ENCODE measurements at places on chromosomes 12 and 14. TPM values are rescaled to one million over a fixed set of nuclear protein-coding genes. Genes with fewer than 3 reads are reported as not detected.

Gene RNASE8
- total RNA-seq, result not detected

Gene TMCC3
- total RNA-seq, result 22.8 TPM

Gene SCNN1A
- total RNA-seq, result 10.4 TPM

Gene TAS2R13
- total RNA-seq, result 0.21 TPM

Gene SLCO1B1
- not detected for total RNA-seq

Gene FBLN5
- 6.0 TPM for total RNA-seq

Gene CEBPE
- total RNA-seq, result not detected

Gene TMEM233
- 1.5 TPM for total RNA-seq

Gene COX6A1
- 615 TPM for total RNA-seq

Gene FOXM1
- 12.2 TPM for total RNA-seq

Gene SERPINA5
- 1.9 TPM for total RNA-seq

Gene KLHL28
- total RNA-seq, result 12.4 TPM

DNA sequence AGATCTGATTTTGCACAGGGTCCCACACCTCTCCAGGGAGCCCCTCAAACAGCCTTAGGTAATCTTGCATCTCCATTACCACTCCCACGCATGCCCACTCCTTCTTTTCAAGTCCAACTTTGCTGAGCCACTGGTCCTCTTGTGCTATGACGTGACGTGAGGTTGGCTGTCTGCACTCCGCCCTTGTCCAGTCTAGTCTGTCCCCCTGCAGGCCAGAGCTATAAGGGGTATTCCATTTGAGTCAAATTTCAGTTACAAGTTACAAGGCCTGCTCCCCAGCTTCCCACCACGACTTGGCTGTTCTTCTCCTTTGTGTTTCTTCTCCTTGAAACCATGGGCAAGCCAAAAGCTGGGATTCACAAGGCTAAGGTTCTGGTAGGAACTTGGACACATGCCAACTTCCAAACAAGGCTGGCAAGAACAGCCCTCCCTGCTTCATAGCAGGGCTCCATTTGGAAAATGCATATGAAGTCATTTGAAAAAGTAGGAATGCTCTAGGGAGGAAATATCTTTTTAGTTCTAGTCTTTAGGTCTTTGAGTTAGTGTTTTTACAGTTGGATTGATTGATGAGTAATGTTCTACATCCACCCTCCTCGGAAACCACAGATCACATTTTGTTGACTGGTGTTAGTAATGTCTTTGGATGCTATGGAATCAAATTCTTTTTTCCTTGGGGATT is 49.1 kb downstream of the KCNA1 start:
- no peak for DNase-seq

DNA sequence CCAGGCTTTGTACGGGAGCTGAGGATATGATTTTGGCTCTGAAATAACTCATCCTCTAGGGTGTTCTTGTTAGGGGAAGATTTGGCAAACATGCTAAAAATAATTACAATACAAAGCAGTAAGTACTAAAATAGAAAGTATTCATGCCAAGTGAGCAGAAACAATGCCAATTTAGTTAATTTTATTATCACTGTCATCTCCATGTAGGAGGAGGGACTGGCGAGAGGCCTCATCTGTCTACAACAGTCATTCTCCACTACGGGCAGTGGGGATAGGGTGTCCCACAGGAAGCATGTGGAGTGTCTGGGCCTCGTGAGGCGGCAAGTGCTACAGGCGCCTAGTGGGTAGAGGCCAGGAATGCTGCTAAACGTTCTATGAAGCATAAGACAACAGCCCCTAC is 3.3 kb downstream of the ISM2 start:
- no peak for DNase-seq

- DNase-seq, result no peak
Observed at GRCh38 chr12:101551362-101552114, 43.2 kb upstream of the MYBPC1 start.

DNA sequence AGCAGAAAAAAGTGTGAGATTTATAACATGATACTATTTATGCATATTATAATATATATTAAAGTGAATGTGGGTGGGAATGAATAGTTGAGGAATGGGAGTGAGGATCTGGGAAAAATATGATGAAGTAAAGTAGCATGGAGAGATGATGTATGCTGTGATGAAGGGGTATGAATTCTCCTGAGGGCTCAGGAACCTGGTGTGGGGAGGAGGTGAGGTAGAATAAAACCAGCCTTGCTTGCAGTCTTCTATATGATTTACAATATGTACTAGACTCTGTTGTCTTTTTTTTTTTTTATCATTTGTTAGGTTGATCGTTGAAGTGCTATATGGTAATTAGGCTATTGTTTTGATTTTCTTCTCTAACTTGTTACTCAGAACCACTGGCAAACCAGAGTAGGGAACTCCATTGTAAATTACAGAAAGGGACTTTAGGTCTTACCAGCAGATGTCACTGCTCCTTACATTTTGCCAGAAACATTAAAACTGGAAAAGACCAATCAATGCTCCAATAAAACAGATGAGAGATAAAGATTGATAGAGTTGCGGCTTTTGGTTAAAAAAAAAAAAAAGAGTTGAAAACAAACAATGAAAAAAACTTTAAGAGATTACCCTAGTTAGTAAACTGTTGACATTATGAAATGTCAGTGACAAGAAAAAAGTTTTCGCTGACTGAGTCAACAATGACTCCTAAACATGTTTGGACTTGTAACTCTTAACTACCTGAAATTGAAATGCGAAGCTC is 39.9 kb downstream of the ATL1 start:
- no peak for DNase-seq

GRCh38 chr12:130835436-130835835 is 3.6 kb downstream of the STX2 start:
- DNase-seq, result no peak

- DNase-seq, result no peak
Observed at GRCh38 chr12:76855271-76855670, 23.5 kb downstream of the CSRP2 start.

DNA sequence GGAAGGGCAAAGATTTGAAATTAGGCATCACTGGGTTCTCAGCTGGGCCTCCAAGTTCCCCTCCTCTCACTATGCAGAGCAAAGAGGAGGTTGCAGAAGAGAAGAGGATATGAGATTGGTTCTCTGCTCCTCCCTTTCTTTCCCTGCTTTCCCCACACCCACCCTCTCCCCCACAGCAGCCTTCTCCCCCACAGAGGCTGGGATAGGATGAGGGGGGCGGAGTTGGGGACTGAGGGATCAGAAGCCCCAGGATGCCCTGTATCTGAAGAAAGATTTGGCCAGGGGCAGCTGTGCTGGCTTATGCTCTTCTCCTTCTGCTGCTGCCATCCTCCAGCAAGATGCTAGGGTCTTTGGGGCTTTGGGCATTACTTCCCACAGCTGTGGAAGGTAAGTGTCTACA is at the start of gene AMHR2:
Gene AMHR2 (plus strand): TSS at position 259 of the 400 bp plus-strand sequence. CDS start 80 bp downstream, at position 339.
- no peak for DNase-seq

GRCh38 chr12:116104167-116104767 is 173.2 kb downstream of the MED13L start:
- no peak for DNase-seq

- DNase-seq, result no peak
Observed at GRCh38 chr12:67651132-67651695, 2.7 kb downstream of the DYRK2 start.

DNA sequence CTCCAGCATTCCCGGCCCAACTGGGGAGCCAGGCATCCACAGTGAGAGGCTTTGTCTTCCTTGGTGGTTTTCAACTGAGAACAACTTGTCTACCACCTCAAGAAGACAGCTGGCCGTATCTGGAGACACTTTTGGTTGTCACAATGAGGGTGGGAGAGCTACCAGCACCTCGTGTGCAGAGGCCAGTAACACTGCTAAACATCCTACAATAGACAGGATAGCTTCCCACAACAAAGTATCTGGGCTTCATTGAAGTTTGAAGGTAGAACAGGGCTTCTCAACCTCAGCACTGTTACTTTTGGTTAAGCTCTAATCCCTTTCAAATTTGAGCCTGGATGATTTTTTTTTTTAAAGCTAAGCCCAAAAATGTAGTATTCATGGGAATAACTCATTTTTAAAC is 10.9 kb downstream of the SLC7A8 start:
- no peak for DNase-seq

- DNase-seq, result no peak
Observed at GRCh38 chr14:72605096-72605920, 288.6 kb downstream of the DPF3 start.

GRCh38 chr12:31324845-31325523 is 966 bp downstream of the SINHCAF start:
- DNase-seq, result no peak

- DNase-seq, result no peak
Observed at GRCh38 chr12:105729926-105730325, 399.4 kb downstream of the C12orf75 start.

- DNase-seq, result no peak
Observed at GRCh38 chr12:98939350-98939749, 294.3 kb downstream of the APAF1 start.

- no peak for DNase-seq
Observed at GRCh38 chr14:51370758-51371386, 130.8 kb downstream of the TMX1 start.

DNA sequence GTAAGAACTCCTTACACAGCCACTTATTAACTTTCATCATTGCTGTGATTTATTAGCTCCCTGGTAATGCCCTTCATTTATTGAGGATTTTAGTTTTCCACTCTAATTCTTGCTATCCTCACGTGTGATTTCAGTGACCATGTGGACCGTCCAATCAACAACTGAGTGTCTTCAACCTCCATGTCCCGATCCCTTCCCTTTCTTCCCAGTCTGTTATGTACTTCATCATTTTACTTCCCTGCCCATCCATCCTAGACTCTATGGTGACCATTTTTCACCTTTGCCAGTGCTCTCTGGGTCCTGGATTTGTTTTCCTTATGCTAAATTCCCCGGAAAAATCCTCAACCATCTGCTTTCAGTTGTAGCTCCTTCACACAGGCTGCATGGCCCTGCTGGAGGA is 111.0 kb downstream of the MSRB3 start:
- DNase-seq, result no peak

DNA sequence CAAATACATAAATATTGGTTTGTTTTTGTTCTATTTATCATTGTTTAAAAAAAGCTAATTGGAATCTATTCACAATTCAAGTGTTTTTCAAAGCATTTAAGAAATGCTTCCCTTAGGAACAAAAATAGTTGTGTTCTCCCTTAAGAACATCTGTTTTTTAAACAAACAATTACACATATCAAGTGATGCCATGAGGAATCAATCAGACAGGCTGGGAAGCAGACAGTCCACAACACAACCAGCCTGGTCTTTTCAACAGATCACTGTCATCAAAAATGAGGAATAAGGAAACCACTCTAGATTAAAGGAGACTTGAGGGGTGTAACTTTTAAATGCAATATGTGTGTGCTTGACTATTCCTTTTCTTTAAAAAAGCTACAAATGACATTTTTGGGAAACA is 25.5 kb downstream of the GALC start:
- no peak for DNase-seq

- no peak for DNase-seq
Observed at GRCh38 chr12:100268835-100269564, 2.0 kb downstream of the SCYL2 start.

DNA sequence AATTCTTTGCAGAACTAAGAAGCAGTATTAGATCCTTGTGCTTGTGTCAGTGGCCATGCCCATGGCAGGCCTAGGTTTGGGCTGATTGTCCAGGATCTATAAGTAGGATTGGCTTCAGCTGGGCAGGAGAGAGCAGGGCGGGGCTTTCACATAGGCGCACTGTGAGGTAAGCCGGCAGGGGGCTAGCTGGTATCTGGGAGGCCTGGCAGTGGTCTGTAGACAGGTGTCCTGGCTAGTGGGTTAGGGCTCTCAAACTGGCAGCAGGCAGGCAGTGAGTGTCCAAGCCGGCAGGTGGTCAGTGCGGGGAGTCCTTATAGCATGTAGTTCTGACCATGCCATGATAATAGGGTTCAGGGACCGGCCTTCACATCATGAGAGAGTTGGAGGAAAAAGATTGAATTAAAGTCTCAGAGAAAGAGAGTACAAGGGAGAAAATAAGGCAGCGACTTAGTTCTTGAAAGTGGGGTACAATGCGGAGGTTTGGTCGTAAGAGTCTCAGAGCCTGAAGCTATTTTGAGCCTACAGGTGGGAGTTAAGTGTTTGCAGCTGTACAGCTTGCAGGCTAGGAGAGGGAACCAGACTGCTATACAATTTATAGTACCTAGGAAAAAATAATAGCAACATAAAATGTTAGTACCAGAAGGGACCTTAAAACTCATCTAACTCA is 137.4 kb downstream of the TPH2 start:
- DNase-seq, result no peak

DNA sequence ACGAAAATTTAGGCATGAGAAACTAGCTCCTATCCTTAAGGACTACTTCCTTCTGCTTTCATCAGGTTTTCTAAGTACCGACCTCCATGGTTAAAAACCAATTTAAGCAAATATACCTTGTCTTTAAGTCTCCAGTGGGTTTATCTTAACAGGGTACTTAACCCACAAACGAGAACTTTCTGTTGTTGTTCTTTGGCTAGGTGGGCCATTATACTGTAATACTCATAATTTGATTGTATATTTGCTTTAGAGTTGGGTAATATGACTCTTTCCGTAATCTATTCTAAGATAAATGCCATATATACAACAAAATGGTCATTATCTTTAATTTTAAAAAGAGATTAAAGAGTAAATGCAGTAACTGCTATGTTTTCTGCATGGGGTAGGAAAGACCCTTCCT is 21.6 kb downstream of the RASSF8 start:
- no peak for DNase-seq
